NCI-H1694 (cell line): ENCODE measurements at places on chromosomes 3 and 15.

GRCh38 chr3:513301-513700 is 316.7 kb downstream of the CHL1 start:
- DNase-seq = no peak

DNA sequence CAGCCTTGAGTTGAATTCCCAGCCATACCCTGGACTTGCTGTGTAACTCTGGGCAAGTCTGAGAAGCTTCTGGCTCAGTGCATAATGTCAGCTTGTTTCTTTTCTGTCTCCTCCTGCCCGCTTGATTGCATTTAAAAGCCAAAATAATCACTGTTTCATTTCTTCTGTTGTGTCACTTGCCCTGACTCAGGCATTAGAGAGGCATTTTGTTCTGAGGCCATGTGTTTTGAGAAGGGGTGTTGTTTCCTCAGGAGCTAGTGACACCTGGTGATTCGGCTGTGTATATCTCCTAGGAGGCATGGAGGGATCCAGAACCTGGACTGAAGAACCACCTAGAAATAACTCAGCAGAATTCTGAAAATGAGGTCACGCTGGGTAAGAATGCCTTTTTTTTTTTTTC is 16.0 kb downstream of the WDR73 start:
- DNase-seq = no peak

- no peak for DNase-seq
Observed at GRCh38 chr3:99862208-99862607, 44.5 kb downstream of the CMSS1 start.

DNA sequence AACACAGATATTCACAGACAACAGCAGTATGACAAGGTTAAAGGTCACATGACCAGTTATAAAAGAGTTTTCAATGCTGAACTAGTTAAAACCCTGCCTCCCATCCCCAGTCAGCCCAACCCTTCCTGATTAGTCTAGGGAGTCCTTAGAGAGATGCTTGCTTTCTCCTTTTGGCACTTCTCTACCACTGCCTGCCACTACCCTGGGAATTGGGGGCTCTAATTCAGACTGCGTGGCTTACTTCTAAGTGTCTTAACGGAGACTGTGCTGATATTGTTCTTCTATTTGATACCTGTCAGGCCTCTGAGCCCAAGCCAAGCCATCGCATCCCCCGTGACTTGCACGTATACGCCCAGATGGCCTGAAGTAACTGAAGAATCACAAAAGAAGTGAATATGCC is 11.7 kb upstream of the TRA2B start:
- no peak for DNase-seq

- DNase-seq = no peak
Observed at GRCh38 chr3:193735850-193736249, 142.8 kb downstream of the OPA1 start.

DNA sequence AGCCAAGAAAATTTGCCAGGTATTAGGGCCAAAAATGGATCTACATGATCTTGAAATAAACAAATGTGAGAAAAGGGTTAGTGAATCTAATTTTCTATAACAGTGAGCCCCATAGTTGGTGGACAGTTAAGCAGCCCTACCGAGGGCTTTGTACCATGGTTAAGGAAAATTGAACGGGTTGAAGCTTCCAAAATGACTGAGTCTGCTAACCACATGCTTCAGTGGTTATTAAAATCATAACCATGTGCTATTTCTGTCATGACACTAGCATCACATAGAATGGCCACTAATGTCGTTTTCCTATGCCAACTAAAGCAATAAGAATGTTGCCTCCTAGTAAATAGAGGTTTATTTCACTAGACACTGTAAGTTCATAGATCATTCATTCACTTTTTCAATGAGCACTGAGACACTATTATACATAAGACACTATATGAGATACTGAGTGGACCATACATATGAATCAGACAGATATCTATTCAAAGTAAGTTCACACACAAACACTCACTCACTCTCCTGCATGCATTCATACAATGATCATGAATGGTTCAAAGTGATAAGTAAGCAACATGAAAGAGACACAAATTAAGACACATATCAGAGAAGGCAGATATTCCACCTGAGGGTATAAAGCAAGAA is 4.3 kb downstream of the SST start:
- no peak for DNase-seq

DNA sequence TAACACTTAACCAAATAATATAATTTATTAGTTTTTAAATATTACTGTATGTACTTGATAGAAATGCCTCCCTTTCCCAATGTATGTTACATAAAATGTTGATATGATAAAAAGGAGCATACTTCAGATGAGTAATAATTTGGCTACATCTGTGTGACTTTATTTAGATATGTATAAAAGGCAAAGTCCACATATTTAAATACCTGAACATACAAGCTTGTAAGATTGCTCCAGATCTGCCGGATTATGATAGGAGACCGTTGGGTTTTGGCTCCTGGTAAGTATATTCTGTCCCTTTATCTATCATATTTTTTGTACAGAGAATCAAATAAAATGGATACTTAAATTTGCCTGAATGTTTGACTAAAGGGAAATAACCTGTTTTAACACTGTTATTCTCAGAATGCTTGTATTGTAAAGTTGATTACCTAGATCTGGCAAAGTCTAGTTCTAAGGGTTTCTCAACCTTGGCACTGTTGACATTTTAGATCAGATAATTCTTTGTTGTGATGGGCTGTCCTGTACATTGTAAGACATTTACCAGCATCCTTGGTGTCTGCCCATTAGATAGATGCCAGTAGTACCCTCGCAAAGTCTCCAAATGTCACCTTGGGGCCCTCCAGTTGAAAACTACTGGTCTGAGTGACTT is 38.5 kb downstream of the LRCH3 start:
- no peak for DNase-seq

- DNase-seq = no peak
Observed at GRCh38 chr3:104988496-104988895, 378.2 kb upstream of the ALCAM start.

GRCh38 chr15:77674327-77674726 is 41.6 kb upstream of the LINGO1 start:
- DNase-seq = no peak

GRCh38 chr3:101824702-101825101 is 24.6 kb upstream of the NFKBIZ start:
- no peak for DNase-seq

DNA sequence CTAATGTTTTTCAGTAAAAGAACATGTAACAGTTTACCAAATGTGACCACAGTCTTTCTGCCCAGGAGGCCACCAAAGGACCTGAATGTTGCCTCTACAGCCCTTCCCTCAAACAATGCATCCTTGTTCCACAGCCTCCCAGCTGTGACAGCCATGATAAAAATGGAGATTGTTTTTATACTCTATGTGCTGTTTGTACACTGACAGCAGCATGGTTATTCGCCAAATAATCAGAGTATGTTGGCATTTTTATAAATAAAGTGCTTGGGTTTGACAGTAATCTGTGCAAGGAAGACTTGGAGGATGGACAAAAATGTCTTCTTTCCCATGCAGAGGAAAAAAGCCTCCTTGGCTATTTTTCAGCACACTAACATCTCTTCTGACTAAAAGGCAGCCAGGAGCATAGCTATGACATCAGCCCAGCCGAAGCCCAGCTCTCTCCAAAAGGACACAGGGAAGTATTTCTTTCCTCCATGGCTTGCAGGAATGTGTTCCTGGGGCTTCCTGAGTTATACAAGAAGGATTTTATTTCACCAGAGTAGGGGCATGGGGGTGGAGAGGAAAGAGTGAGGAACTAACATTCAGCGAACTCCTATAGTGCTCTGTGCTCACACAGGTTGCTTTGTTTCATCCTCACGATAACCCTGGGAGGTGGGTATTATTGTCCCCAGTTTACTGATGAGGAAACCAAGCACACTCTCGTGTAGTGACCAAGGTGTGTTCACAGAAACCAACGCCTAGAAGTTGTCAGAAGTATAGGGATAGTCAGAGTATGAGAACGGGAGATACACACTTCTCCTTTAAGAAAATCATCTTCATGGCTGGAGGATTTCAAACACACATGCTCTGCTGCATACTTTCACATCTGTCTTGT is 339.7 kb downstream of the MECOM start:
- DNase-seq = no peak

- DNase-seq = no peak
Observed at GRCh38 chr3:16298891-16299290, 33.9 kb downstream of the OXNAD1 start.

DNA sequence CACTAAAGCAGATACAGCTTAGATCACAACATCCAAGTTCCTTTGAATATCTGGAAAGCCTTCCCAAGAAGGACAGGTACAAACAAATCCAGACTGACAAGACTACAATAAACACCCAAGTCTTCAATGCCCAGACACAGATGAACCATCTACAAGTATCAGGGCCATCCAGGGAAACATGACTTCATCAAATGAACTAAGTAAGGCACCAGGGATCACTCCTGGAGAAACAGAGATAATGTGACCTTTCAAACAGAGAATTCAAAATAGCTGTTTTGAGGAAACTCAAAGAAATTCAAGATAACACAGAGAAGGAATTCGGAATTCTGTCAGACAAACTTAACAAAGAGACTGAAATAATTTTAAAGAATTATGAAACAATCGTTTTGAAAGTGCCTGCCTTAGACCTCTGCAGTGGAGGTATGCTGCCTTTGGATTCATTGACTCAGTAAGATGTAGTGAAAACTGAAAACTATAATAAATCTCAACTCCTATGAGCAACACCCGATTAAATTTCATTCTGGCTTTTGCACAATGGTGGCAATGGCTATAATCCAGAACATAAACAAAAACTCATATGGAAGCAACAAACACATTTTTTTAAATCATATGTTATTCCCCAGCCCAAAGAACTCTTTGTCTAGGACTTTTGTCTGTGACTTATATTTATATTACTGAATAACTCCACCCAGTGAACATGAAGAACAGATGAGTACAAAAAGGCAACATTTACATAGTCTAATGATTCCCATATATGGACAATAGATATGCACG is 12.6 kb upstream of the COL8A1 start:
- no peak for DNase-seq

GRCh38 chr3:151218136-151218535 is 15.1 kb upstream of the GPR171 start:
- no peak for DNase-seq

- no peak for DNase-seq
Observed at GRCh38 chr15:52005748-52006701, 13.0 kb upstream of the MAPK6 start.

- no peak for DNase-seq
Observed at GRCh38 chr15:65423976-65424679, 1.4 kb upstream of the IGDCC4 start.
